ENCODE measurements at places on chromosomes 7 and 10.

DNA sequence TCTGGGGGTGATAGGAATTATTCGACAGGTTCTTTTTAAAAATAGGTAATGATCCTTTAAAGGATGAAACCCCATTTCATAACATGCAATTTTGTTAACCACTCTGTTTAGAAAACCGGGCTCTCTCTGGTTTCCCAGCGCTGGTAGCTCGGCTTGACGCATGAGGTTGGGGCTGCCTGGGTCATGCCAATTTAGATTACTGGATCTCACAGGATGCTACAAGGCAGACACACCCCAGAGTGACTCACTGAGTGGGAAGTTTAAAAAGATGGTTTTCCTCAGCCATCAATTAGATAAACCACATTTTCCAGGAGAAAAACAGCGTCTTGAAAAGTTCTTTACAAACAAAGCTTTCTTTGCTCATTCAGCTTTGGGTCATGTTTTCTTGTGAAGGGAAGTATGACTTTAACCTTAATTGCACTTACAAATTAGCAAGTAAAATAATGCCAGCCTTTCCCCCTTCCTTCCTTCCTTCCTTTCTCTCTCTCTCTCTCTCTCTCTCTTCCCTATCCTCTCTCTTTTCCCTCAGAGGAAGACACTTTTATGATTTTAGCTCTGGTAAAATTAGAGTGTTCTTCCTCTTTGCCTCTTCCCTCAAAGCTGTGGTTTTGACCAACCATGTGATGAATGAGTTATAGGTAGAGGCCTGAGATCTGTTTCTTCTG lies 99.8 kb downstream of the EPDR1 start:
- no peak for DNase-seq

DNA sequence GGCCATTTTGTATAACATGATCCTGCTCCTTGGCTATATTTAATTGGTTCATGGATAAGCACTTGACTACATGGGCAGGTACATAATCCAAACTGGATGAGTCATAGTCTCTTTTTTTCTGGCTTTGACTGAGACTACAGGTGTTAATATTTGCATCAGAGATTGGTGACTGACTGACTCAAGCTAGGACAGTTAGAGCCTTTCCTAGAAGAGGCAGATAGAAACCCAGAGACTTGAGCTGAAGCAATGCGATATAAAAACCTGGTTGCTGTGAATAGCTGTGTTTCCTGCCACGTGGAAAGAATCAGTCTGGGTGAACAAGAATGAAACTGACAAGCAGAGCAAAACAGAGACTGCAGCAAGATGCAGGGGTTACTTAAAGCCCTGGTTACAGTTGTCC lies 81.0 kb downstream of the SAMD9 start:
- DNase-seq = no peak

GRCh38 chr10:130807721-130808120 lies 503.8 kb downstream of the TCERG1L start:
- DNase-seq = no peak

DNA sequence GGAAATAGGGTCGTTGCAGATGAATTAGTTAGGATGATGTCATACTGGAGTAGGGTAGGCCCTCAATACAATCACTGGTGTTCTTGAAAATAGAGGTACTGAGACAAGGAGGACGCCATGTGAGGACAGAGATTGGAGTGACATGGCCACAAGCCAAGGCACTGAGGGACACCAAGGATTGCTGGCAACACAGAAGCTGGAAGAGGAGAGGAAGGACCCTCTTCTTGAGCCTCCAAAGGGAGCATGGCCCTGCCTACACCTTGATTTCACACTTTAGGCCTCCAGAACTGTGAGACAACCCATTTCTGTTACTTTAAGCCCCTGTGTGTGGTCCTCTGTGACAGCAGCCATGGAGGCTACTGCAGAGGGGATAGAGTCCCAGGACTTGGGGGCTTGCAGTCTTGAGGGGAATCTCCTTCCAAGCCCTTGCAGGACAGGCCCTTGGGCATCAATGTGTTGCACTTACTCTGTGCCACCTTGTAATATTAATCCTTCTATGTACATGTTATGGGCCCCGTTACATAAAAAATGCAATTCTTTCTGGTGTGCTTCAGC lies 3.7 kb upstream of the AOC1 start:
- DNase-seq = no peak

- DNase-seq = no peak
These were observed 47.9 kb downstream of the SEPTIN7 start for GRCh38 chr7:35848725-35849124.

DNA sequence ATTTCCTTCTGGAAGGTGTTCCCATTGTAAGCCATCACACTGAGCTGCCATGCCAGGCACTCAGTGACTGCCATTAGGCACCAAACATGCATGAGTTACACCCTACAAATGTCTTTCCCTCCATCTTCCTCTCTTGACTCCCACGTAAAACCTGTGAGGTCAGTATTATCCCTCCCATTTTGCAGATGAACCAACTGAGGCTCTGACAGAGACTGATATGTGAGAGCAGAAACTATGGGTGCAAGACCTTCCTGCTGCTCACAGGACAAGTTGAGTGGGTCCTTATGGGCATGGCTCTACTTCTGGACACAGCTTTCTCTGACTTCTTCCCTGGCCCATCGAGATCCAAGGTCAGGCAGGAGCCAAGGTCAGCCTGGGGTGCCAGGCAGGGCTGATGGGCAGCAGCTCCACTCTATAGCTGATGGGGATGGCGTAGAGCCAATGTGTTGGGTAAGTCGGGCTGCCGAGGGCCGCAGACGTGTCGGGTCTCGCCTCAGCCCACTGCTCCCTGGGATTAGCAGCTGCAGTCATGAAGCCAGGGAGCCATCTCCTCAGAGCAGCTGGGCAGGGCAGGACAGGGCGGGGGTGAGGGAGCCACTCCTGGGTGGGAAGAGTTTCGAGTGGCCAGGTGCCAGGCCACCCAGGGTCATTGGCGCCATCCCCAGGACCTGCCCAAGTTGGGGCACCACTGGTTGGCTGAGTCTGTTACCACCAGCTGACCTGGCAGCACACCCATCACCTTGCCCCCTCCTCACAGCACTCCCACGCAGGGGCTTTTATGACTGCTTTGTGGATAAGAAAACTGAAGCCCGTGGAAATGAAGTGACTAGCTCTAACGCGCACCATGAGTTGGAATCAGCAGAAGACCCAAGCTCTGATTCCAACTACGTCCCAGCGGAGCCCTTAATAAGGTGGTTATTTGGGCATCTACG lies 117.8 kb upstream of the ZMIZ1 start:
- no peak for DNase-seq

- no peak for DNase-seq
These were observed 7.2 kb upstream of the CHCHD1 start for GRCh38 chr10:73774637-73775036.

- no peak for DNase-seq
These were observed 390.1 kb downstream of the TCERG1L start for GRCh38 chr10:130921461-130921860.

GRCh38 chr7:5282543-5283316 lies at the start of gene SLC29A4:
SLC29A4 (plus strand) TSS chr7:5282943; CDS start chr7:5287817, 4,874 bp downstream.
- no peak for DNase-seq

DNA sequence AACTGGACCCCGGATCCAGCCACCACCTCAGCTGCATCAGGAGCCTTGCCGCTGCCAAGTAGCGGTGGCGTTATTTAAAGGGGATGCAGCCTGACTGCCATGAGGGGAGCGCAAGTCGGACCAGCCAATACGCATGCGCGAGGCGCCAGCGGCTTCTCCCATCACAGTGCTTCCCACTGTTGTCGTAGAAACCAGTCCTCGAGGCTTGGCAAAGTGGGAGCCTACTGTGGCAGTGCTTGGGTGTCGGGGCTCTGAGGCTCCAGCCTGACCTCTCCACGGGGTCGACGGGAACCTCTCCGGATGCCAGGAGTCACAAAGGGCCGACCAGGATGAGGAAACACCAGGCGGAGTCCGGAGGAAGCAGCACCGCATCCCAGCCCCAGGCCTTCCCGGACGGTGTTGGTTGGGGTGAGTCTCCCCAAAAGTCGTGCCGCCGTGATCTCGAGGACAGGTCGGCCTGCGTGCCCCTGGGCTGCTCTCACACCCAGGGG lies 369.6 kb downstream of the ZNF716 start:
- DNase-seq = no peak

- peak; percentile 93 for DNase-seq
These were observed 77.5 kb upstream of the STEAP1B start for GRCh38 chr7:22577470-22578001.

DNA sequence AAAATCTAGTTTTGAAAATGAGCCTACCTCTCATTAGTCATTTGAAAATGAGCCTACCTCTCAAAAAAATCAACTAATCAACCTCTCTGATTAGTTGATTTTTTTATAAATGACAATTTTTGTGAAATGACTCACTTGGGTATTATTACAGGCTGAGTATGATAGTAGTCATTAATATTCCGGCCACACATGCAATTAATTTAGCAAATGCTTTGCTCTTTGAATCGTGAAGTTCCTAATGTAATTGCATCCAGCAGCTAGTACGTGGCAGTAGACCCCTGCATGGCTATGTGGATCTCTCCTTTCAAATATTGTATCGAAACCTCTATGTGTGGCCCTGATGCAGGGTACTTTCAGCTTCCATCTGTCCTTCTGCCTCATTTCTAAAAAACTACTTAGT lies 245.9 kb upstream of the PHYHIPL start:
- no peak for DNase-seq

- DNase-seq = no peak
These were observed 59.2 kb downstream of the CROT start for GRCh38 chr7:87404674-87405073.

- no peak for DNase-seq
These were observed 77.3 kb downstream of the CALD1 start for GRCh38 chr7:134856691-134857090.

- DNase-seq = no peak
These were observed 35.7 kb downstream of the PPP1R9A start for GRCh38 chr7:94943134-94943533.

- DNase-seq = no peak
These were observed 57.4 kb downstream of the ADRB1 start for GRCh38 chr10:114100848-114101741.

GRCh38 chr7:132387596-132387995 lies 188.7 kb downstream of the PLXNA4 start:
- DNase-seq = no peak

DNA sequence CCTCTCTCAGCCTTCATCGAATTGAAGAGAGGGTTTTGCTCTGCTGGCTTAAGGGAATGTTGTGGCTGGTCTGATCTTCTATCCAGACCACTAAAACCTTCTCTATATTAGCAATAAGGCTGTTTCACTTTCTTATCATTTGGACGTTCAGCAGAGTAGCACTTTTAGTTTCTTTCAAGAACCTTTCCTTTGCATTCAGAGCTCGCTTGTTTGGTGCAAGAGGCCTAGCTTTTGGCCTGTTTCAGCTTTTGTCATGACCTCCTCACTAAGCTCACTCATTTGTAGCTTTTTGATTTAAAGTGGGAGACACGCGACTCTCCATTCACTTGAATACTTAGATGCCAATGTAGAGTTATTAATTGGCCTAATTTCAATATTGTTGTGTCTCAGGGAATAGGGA lies 3.9 kb downstream of the MPP7 start:
- DNase-seq = no peak

- no peak for DNase-seq
These were observed 91.6 kb downstream of the SEMA3C start for GRCh38 chr7:80827239-80827633.

DNA sequence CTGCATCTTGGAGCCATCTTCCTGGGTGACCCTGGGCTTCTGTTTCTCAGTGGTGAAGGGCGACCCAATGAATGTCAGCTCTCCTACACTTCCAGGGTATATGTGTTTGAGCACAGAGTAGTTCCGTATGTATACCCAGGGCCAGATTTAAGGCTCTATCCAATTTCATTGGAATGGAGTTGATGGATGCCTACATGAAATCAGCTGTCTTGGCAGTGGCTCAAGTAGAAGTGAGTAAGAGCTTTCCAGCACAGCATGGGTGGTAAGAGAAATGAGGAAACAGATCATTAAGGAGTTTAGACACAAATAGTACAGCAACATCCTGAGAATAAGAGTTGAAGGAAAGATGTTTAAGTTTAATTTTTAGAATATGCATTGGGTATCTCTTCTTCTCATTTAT lies 433.0 kb downstream of the PAXIP1 start:
- no peak for DNase-seq

- DNase-seq = no peak
These were observed 276.3 kb downstream of the LHFPL3 start for GRCh38 chr7:104604706-104605105.

Measured in kidney epithelial cell (primary cell).